ENCODE measurements at places on chromosomes 3 and 15.

DNA sequence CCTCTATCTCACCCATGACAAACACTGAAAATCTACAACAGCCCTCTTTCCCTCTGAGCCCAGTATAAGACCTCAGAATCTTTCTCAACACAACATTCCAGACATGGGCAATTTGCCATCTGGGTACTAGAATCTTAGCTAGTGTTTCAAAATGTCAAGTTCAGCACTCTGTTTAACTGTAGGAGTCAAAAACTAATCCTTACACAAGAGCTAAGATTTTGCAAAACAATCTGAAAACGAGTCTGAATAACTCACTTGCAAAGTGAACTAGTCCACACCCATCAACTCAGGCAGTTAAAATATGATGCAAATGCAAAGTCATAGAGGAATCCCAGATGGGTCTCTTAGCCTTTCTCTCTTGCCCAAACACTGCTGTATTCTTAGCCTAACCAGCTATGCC lies 67.8 kb downstream of the GPR176 start:
- no peak for DNase-seq

DNA sequence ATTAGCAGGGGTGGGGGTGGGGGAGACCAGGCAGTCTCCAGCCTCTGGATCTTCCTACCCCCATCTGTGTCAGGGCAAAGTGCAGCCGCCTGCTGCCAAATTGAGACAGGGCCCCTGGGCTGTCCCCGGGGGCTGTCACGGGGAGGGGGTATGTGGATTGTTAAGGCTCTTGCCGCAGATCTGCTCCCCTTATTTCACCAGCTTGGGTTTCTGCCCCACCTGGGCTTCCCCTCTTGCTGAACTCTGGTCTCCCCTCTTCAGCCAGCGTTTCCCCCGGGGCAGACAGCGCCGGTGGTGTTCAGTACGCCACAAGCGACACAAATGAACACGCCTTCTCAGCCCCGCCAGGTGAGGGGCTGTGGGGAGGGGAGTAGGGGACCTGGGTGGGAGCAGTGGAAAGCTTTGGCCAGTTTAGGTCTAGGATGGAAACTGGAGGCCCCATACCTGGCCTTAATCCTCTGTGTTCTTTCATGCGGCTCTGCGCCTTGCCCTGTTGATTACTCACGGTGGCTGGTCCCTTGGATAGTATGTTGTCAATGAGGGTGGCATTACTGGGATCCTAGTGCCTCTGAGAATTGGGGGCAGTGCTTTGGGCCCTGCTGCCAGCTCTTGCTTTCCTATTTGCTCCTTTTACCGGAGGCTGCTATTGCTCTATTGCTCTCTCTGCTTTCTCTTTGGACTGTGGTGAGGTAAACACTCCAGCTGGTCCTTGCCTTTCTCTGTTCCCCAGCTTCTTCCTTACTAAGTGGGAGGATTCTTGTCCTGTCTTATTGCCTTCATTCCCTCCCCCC lies 1.7 kb downstream of the EIF4G1 start:
- DNase-seq = no peak

- DNase-seq = no peak
Measured at GRCh38 chr15:99019558-99020540, 12.3 kb upstream of the PGPEP1L start.

- DNase-seq = no peak
Measured at GRCh38 chr3:123953735-123954134, 7.3 kb downstream of the CCDC14 start.

- no peak for DNase-seq
Measured at GRCh38 chr3:70982700-70983140, 600.8 kb downstream of the FOXP1 start.

- DNase-seq = no peak
Measured at GRCh38 chr3:188627652-188628051, 473.7 kb downstream of the LPP start.

DNA sequence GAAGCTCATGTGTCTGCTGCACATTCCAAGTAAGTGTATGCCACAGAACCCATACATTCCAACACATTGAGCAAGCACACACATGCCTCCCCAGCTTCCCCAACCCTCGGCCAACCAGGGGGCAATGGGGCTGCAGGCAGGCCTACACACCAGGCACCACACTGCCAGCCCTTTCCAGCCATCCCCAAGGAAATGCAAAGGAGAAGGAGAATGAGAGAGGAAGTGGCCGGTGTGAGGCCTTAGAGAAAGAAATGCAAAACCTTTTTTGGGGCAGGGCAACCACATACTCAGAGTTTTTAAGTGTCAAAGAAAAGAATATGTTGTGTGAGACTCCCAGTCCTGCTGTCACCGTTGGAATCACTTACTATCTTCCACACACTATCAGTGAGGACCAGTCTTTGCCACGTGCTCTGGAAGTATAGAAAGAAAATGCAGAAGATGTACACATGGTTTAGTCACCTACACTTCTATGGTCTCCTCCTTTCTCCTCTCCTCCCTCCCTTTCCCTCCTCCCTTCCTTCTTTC lies 11.1 kb downstream of the IGF2BP2 start:
- no peak for DNase-seq

DNA sequence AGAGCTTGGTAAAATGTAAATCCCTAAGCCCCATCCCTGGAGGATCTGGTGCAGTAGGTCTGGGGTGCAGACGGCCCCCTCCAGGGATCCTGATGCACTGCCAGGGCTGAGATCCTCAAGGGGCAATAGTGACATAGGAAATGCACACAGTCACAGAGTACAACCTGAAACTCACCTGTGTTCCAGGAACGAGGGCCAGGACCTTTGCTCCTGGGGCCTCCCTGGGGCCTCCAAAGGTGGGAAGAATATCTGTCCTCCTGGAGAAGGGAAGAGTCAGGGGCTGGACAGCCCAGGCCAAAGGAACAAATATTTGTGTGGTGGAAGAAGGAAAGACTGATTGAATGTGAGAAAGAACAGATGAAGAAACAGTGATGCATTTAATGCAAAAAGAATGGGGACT lies 9.5 kb downstream of the SSUH2 start:
- no peak for DNase-seq

DNA sequence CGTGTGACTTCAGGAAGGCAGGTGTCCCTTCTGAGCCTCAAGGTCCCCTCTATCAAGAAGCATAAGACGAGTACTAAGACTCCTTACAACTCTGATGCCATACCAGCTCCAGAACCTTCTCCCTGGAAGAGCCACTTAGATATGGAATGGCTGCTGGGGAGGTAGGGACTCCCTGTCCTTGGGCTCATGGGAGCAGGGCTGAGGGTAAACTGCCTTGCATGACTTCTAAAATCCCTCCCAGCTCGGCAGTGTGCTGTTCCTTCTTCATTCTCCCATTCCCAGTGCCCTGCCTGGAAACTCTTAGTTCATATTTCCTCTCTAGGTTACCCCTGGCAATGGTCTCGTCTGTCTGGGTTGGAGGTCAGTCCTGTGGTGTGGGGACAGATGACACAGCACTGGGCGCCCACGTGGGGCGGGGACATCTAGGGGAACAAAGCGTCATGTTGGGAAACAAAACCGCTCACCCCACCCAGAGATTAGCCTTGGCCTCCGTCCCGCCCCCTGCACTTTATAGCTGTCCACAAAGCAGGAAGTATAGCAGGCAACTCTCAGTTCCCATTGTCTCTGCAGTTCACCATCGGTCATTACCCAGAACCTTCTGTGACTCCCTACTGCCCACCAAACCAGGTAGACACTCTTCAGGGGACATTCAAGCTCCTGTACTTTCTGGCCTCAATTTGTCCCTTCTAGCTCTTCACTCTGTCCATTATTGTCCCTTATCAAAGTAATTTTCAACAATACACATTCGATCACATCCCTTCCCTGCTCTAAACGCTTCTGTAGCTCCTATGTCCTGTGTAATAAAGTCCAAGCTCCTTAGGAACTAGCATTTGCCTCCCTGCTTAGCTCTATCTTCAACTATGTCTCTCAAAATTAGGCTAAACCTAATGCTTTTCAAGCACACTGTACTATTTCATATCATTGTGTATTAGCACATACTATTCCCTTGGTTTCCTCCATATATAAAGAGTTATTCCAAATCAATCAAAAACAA lies 73.8 kb downstream of the IQSEC1 start:
- no peak for DNase-seq

- no peak for DNase-seq
Measured at GRCh38 chr15:89932880-89933279, 20.1 kb upstream of the ARPIN start.

GRCh38 chr3:47504113-47504512 lies 9.4 kb downstream of the ELP6 start:
- DNase-seq = no peak
